Activated T-helper 2 cell treated with anti-CD3 and anti-CD28 coated beads, Interferon-gamma antibody, Interleukin-2, Interleukin-4, amounts not matched to agents 10 μg/mL and 5 μg/mL and 100 μg/mL, durations not matched to agents 14 hours and 24 hours and 36 hours (primary cell): ENCODE measurements at places on chromosomes 3 and 15. TPM values are rescaled to one million over a fixed set of nuclear protein-coding genes. Genes with fewer than 3 reads are reported as not detected.

GRCh38 chr3:129226374-129226773 lies 23.0 kb upstream of the COPG1 start:
- H3K27ac ChIP-seq, result peak overlapping the region; percentile 81
- H3K27me3 ChIP-seq, result no peaks in the 10 kb centered on the region
- peak; percentile 45 for DNase-seq
- H3K36me3 ChIP-seq, result no peaks in the 10 kb centered on the region
- peak overlapping the region; percentile 8 for H3K4me3 ChIP-seq

GRCh38 chr3:32794487-32795308 lies 23.1 kb upstream of the TRIM71 start:
- peaks cover 1% of the 10 kb centered on the region for H3K4me1 ChIP-seq
- no peak overlapping the region for H3K4me3 ChIP-seq
- H3K36me3 ChIP-seq, result no peaks in the 10 kb centered on the region
- H3K27ac ChIP-seq, result no peak overlapping the region

- no peaks in the 10 kb centered on the region for H3K27me3 ChIP-seq
- H3K4me3 ChIP-seq, result no peak overlapping the region
- no peaks in the 10 kb centered on the region for H3K4me1 ChIP-seq
- no peak for DNase-seq
- H3K27ac ChIP-seq, result no peak overlapping the region
Measured at GRCh38 chr3:113331187-113331586, 110.1 kb downstream of the CFAP44 start.

- DNase-seq, result no peak
- no peaks in the 10 kb centered on the region for H3K36me3 ChIP-seq
- H3K27ac ChIP-seq, result no peak overlapping the region
- no peak overlapping the region for H3K4me3 ChIP-seq
Measured at GRCh38 chr3:49792371-49793150, 6.2 kb upstream of the IP6K1 start.

- peaks cover 4% of the 10 kb centered on the region for H3K4me1 ChIP-seq
- H3K27me3 ChIP-seq, result no peaks in the 10 kb centered on the region
- H3K4me3 ChIP-seq, result no peak overlapping the region
- no peak overlapping the region for H3K27ac ChIP-seq
Measured at GRCh38 chr15:79373113-79373512, 59.0 kb upstream of the MINAR1 start.

DNA sequence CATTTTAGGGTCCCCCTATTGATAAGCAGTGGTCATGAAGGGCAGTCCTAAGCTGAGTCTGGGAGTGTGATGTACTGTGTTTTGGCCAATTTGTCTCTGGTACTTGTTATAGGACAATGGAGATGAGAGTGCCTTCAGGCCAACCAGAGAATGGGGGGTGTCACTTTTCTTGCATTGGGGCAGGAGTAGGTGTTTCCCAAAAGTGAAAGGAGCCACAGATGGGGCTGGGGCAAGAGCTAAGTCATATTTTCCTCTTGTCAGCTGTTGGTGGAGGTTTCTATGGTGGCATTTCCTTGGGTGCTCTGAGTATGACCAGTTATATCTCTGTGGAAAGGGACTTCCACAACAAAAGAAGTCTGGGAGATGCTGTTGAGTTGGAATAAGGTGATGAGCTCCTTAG lies 24.7 kb upstream of the BSN start:
- no peak overlapping the region for H3K4me3 ChIP-seq
- H3K4me1 ChIP-seq, result peaks cover 18% of the 10 kb centered on the region
- peak overlapping the region; percentile 55 for H3K27ac ChIP-seq
- peaks cover 39% of the 10 kb centered on the region for H3K36me3 ChIP-seq
- no peak for DNase-seq
- no peaks in the 10 kb centered on the region for H3K27me3 ChIP-seq

DNA sequence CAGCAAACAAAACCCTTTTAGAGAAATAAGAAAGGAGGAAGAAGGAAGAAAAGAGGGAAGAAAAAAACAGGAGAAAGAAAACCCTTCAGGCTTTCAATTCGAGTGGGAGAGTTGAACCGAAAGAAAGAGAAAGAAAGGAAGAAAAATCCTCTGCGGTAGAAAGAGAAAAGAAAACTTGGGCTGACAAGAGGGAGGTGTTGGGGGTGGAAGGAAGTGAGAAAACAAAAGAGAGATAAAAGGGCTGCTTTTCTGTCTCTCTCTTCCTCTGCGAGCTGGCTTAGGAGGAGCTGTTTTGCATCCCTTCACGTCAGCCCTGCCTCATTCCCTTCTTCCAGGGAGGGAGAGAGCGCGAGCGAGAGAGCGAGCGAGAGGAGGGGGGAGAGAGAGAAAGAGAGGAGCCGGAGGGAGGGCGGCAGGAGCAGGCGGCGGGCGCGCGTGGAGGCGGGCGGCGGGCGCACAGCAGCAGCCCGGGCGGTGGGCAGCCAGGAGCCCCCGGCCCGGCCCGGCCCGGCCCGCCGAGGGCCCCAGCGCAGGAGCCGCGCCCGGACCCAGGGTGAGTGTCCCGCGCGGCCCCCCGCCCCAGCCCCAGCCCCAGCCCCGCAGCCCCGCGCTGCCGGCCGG lies at the start of gene ZNF710:
Gene ZNF710, plus strand, starts transcription at position 263 of the 621 bp plus-strand sequence. CDS start 65,814 bp downstream, outside the sequence.
- H3K36me3 ChIP-seq, result peaks cover 17% of the 10 kb centered on the region
- H3K27me3 ChIP-seq, result peaks cover 2% of the 10 kb centered on the region
- H3K4me1 ChIP-seq, result peaks cover 44% of the 10 kb centered on the region
- H3K27ac ChIP-seq, result peak within 1 kb of the TSS; percentile 99
- peak within 1 kb of the TSS; percentile 98 for H3K4me3 ChIP-seq

C3orf85 gene
- total RNA-seq, result not detected in 2 replicates

PIGZ gene
- 2.1 and 2.4 TPM in 2 replicates for total RNA-seq

TLR9 gene
- total RNA-seq, result 0.32 and 0.50 TPM in 2 replicates

GOLGA8T gene
- total RNA-seq, result not detected in 2 replicates

CCK gene
- total RNA-seq, result not detected in 2 replicates
